ENCODE measurements at places on chromosomes 16 and 17.
A peak's percentile ranks its signal among the peaks of the same experiment; 100 is the strongest.

GRCh38 chr17:36680701-36681202 is 79.4 kb downstream of the MRM1 start:
- no peaks in the 10 kb centered on the region for H3K4me1 ChIP-seq
- H3K27ac ChIP-seq = no peak overlapping the region
- 0 out of 2 replicates have a peak, but pooled peaks cover 2% of the 10 kb centered on the region for H3K27me3 ChIP-seq
- no peak for DNase-seq
- H3K36me3 ChIP-seq = no peaks in the 10 kb centered on the region

DNA sequence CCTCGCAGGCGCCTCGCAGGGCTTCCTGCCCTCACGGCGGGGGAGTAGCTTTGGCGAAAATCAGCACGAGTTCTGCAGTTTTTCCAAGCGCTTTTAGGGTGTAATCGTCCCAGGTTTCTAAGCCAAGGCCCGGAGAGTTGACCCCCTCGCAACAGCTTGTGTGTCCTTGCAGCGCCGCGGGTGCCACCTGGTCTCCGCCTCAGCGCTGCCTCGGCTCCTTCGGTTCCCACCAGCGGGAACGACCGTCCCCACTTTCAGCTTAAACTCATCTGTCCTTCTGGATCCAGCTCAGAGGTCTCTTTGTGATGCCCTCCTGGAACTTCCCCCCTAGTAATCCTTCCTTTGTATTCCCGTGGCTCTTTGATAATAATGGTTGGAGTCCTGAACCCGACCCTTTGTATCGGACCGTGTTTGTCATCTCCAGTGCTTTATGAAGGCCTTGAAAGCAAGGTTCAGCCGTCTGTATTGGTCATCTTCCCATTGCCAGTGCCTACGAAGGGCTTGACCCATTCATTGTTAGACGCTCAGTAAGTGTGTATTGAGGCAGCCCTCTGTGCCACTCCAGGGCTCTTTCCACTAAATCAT is 858 bp upstream of the SMARCE1 start:
- no peaks in the 10 kb centered on the region for H3K27me3 ChIP-seq
- peaks cover 34% of the 10 kb centered on the region for H3K36me3 ChIP-seq
- H3K4me3 ChIP-seq = peak overlapping the region; percentile 80
- peaks cover 12% of the 10 kb centered on the region for H3K4me1 ChIP-seq
- no peak for DNase-seq

GRCh38 chr16:23060458-23061320 is 88.6 kb downstream of the USP31 start:
- H3K27me3 ChIP-seq = no peaks in the 10 kb centered on the region
- no peaks in the 10 kb centered on the region for H3K36me3 ChIP-seq
- peaks cover 17% of the 10 kb centered on the region for H3K4me1 ChIP-seq
- DNase-seq = peak; percentile 64
- H3K27ac ChIP-seq = peak overlapping the region; percentile 39

DNA sequence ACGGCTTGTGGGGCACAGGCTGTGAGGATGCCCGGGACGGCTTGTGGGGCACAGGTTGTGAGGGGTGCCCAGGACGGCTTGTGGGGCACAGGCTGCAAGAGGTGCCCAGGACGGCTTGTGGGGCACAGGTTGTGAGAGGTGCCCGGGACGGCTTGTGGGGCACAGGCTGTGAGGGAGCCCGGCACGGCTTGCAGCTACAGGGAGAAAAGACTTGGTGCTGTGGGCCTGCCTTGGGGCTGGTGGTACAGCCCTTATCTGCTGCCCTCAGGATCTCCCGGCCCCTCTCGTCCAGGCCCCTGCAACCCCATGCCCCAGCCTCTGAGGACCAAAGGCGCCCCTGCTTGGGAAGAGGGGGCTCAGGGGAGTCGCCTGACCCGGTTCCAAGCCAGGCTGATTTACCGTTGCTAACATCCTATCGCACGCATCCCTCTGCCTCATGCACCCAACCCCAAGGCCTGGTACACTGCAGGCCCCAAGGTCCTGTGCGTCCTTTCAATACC is 5.0 kb upstream of the HBM start:
- H3K4me3 ChIP-seq = no peak overlapping the region
- no peak for DNase-seq
- no peaks in the 10 kb centered on the region for H3K36me3 ChIP-seq
- peaks cover 46% of the 10 kb centered on the region for H3K27me3 ChIP-seq

- no peak overlapping the region for H3K27ac ChIP-seq
- no peak for DNase-seq
- no peaks in the 10 kb centered on the region for H3K4me1 ChIP-seq
- H3K36me3 ChIP-seq = no peaks in the 10 kb centered on the region
- H3K27me3 ChIP-seq = 0 out of 2 replicates have a peak, but pooled peaks cover 9% of the 10 kb centered on the region
Measured at GRCh38 chr16:81869326-81869725, 90.2 kb downstream of the PLCG2 start.

- peak overlapping the region; percentile 82 for H3K4me3 ChIP-seq
- no peaks in the 10 kb centered on the region for H3K4me1 ChIP-seq
- no peaks in the 10 kb centered on the region for H3K27me3 ChIP-seq
- H3K36me3 ChIP-seq = peaks cover 8% of the 10 kb centered on the region
- no peak overlapping the region for H3K27ac ChIP-seq
Measured at GRCh38 chr16:22296225-22297113, 740 bp upstream of the POLR3E start.

GRCh38 chr17:29138184-29138955 is 41.8 kb downstream of the MYO18A start:
- no peaks in the 10 kb centered on the region for H3K36me3 ChIP-seq
- no peak overlapping the region for H3K27ac ChIP-seq
- H3K27me3 ChIP-seq = no peaks in the 10 kb centered on the region
- no peak overlapping the region for H3K4me3 ChIP-seq

DNA sequence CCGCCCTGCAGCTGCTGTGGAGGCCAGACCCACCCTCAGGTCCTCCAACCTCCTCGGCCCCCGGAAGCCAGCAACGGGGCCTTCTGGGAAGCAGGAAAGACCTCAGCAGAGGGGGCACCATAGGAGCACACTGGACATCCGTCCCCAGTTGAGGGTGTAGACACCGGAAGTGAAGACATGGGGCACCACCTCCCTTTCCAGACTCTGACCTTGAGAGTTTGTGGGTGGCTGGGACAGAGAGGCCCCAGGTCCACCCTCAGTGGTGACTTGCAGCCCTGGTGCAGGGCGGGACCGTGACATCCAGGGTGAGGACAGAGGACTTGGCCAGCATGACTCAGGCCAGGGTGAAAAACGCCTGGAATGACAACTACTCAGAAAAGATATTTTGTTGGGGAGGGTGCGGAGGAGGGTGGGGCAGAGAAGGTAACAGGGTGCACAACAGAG is 19.9 kb downstream of the CEP295NL start:
- H3K4me3 ChIP-seq = peak overlapping the region; percentile 13
- H3K36me3 ChIP-seq = peaks cover 36% of the 10 kb centered on the region
- H3K27ac ChIP-seq = peak overlapping the region; percentile 97
- H3K4me1 ChIP-seq = peaks cover 76% of the 10 kb centered on the region
- DNase-seq = peak; percentile 99

- peak overlapping the region; percentile 97 for H3K27ac ChIP-seq
- peak overlapping the region; percentile 19 for H3K4me3 ChIP-seq
- H3K27me3 ChIP-seq = no peaks in the 10 kb centered on the region
- H3K4me1 ChIP-seq = peaks cover 54% of the 10 kb centered on the region
Measured at GRCh38 chr17:50219939-50220465, 18.6 kb upstream of the COL1A1 start.

GRCh38 chr16:74650966-74651567 is 15.6 kb downstream of the RFWD3 start:
- no peaks in the 10 kb centered on the region for H3K27me3 ChIP-seq
- no peaks in the 10 kb centered on the region for H3K4me1 ChIP-seq
- H3K36me3 ChIP-seq = peaks cover 98% of the 10 kb centered on the region
- no peak overlapping the region for H3K4me3 ChIP-seq
- no peak for DNase-seq

Data from SJSA1 (cell line).